ENCODE measurements at places on chromosomes 16 and 17.

GRCh38 chr16:17299790-17300189 lies 171.0 kb downstream of the XYLT1 start:
- DNase-seq, result no peak

GRCh38 chr17:77729587-77729986 lies 228.9 kb upstream of the TNRC6C start:
- DNase-seq, result no peak

DNA sequence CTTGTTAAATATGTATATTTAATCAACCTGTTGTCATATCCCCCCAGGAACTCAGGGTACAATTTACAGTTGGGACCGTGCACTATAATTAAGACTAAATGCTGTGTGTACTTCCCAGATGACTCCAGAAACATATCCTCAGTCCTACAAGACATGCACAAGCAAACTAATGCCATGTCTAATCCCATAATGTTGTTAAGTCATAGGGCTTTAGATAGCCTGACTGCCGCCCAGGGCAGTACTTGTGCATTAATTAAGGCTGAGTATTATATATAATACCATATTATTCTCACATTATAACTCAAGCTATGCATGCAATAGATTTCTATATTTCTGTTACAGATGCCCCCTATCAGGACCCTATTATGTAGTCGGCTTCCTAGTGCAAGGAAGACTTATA lies 20.1 kb upstream of the CPHXL start:
- DNase-seq, result no peak

DNA sequence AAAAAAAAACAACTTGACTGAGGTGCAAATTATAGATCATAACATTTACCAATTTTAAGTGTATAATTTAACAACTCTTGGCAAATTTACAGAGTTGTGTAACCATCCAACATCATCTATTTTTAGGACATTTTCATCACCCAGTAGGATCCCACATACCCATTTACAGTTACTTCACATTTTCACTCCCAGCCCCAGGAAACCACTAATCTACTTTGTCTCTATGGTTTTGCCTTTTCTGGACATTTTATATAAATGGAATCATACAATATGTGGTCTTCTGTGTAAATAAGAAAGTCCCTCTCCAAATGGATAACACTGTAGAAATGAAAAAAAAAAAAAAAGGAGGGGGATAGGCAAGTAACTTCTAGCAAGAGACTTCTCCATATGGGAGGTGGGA lies 26.1 kb upstream of the XYLT1 start:
- DNase-seq, result no peak

GRCh38 chr17:56532926-56533325 lies 60.6 kb upstream of the NOG start:
- no peak for DNase-seq

DNA sequence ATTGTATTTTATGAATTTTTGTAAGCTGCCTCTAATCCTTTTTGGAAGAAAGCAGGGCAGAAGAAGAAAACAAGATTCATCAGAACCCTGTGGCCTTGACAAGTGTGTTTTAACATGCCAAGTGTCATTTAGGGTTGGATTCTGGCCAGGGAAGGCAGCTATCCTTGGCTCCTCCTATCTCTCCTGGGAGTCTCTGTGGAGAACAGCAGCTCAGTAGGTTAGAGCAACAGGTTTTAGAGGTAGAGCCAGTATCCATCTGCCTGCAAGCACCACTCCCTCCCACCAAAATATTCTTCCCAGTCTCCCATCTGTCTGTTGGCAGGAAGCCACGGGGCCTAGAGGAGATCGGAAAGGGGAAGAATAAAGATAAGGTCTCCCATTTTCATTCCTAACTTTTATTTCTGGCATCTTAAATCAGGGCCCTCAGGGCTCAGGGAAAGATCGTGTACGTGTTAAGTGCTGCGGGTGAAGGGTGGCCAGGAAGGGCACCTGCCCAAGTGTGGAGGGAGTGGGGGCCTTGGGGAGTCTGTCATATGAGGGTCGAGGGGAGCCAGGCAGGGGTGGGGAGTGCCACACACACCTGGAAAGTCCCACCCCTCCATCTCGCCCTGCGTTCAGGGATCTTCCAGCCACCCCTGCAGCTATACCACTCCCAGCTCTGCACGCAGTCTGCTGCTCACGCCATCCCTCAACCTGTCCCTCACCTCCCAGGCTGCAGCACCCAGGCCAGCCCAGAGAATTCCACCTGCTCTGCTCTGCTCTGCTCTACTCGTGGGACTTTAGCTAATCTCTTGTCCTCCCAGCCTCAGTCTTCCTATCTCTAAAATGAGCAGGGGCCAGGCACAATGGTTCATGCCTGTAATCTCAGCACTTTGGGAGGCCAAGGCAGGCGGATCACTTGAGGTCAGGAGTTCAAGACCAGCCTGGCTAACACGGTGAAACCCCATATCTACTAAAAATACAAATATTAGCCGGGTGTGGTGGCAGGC lies 17.1 kb upstream of the CPSF4L start:
- DNase-seq, result no peak

GRCh38 chr17:48747445-48748363 lies 19.2 kb upstream of the HOXB13 start:
- DNase-seq, result no peak

GRCh38 chr17:38921756-38922411 lies 3.5 kb upstream of the LASP1NB start:
- no peak for DNase-seq

DNA sequence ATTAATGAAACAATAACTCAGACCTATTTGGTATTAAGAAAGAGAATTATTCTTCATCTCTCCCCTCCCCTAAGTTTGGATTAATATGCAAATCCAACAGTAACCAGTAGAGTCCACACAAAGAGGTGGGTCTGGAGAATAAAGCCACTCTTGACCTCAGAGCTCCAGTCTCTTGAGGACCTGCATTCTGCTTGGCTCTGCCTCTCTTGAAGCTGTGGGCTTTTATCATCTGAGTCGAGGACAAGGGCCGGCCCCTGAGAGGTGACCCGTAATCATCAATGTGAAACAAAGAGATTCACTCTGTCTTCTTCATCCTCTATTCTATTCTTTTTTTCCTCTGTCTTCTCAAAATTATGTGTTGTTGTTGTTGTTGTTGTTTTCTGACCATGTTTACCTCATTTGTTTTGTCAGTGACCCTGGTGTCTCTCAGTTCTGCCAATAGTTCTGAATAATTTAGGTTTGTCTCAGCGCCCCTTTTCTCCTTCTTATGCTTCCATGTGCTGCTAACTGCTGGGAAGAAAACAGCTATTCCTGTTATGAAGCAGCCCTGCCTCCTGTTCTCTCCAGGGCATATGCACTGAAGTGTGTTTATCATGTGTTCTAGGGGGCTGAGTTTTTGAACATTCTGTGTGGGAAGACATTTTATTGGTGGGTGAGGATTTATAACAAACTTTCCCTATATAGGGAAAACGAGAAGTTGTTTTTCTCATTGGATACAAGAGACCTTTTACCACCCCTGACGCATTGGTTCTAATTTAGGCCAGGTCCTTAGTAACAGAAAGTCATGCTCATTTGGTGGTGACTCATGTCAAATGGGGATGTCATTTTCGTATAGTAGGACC lies 135.8 kb downstream of the TRIM37 start:
- DNase-seq, result peak; percentile 36

DNA sequence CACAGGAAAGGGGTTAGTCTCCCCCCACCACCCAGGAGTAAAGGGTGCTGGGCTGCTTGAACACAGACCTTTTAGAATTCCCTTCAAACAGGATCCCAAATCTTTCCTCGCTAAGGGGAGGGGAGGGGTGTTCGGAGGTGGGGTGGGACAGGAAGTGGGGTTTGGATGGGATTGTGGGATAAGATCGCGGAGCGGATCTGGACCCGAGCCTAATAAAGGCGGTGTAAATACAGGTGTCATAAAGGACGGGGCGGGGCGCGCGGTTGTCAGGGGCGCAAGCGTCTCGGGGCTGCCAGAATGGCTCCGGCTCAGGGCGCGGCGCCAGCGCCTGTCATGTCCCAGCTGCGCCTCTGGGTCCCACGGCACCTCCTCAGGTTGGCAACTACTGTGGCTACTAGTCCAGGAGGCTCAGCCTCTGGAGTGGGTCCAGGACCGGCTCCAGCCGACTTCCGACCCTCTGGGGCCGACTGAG lies 59.8 kb upstream of the FBXO47 start:
- DNase-seq, result no peak

- DNase-seq, result peak; percentile 98
Measured at GRCh38 chr16:11105038-11105903, 150.7 kb downstream of the SOCS1 start.

- DNase-seq, result no peak
Measured at GRCh38 chr16:20259541-20259940, 67.8 kb downstream of the GP2 start.

DNA sequence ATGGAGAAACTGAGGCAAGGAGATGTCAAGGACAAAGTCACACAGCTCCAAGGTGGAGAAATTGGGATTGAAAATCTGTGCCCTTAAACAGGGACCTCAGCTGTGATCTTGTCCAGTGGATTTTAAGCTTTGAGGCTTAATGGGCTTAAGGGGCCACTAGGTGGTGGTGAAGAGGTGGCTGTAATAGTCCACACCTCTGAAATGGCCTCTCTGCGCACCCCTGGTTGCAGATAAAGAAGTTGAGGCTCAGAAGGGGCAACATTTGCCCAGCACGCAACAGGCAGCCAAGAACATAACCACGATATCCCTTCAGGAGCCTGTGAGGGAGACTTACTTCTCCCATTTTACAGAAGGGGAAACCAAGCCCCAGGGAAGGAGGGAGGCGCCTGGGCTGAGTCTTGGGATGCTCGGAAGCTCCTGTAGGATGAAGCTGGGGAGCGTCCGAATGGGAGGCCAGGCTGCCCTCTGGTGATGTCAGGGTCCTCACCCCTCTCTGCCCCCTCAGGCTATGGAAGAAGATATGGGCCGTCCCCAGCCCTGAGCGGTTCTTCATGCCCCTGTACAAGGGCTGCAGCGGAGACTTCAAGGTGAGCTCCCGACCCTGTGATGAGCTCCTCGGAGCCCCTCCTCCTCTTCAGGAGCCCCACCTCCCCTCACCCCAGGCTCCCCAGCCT lies 43.7 kb downstream of the IL21R start:
- DNase-seq, result no peak

DNA sequence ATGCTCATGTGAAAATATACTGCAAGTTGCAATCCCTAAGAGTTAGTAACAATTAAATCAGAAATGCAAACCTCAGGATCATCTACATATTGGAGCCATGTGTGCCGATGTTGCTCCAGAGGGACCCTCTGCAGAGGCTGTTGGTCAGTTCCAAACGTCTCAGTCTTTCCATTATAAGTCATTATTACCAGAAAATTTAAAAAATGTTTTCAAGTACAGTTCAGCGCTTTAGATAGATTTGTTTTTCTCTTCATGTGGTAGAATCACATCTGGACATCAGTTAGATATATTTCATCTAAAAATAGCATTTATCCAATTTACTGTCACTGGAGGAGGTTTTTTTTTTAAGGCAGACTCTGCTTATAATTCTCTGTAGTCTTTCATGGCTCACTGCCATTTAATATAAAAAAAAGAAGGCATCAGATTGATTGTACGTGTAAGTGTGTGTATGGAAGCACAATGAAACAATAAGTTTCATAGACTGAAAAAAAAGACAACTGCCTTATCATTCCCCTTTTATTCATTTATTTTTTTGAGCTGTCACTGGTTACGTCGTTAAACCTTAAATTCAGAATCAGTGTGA lies 46.1 kb upstream of the MARCHF10 start:
- DNase-seq, result no peak

GRCh38 chr17:64491994-64492393 lies 4.9 kb downstream of the POLG2 start:
- DNase-seq, result peak; percentile 47

DNA sequence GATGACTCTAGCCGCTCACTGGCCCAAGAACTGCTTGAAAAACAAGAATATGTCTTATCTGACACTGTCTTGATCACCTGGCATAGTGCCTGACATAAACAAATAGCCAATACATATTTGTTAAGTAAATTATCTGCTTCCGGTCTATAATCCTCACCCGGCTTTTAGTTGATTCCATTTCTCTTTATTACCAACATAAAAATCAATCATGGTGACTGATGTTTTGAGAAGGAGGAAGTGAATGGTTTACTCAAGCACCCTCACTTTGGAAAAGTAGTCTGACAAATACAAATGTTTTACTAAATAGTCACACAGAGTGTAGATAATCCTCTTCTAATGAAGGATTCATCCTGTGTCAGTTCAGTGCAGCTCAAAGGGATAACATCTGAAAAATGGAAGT lies 47.0 kb downstream of the SKAP1 start:
- DNase-seq, result no peak

DNA sequence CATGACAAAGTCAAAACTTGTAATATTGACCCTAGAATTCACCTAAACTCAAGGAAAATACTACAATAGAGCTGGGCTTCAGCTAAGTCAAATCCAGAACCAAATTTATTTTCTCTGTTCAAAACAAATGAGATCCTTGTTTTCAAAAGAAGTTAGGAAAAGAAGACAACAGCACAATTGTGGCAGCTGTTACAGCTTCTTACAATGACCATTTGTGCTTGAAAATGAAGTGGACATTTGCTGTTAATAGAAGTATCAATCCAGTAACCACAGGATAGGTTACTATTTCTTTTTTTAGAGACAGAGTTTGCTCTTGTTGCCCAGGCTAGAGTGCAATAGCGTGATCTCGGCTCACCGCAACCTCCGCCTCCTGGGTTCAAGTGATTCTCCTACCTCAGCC lies 44.4 kb downstream of the APPBP2 start:
- DNase-seq, result no peak

- no peak for DNase-seq
Measured at GRCh38 chr17:9286434-9286833, 265.1 kb downstream of the NTN1 start.

- DNase-seq, result no peak
Measured at GRCh38 chr17:8643855-8644506, 13.5 kb upstream of the MYH10 start.

- DNase-seq, result no peak
Measured at GRCh38 chr17:72344613-72345012, 223.8 kb downstream of the SOX9 start.

DNA sequence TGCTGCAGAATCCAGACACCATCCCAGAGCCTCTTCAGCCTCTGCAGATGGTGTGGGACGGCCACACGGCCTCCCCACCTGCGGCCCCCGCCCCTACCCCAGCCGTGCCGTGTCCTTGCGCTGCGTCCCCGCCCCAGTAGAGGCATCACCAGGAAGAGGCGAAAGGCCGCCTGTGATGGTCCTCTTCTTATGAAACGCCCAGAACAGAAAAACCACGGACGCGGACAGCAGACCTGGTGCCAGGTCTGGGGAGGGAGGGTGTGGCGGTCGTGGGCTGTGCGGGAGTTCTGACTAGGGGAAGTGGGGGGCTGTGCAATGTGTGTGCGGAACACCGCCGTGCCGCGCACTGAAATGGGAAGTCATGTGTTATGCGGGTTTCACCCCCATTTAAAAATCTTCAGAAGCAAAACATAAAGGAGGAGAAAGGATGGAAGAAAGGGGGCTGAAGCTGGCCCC lies 25.5 kb downstream of the ACSF3 start:
- DNase-seq, result no peak

GRCh38 chr16:24668481-24669061 lies 60.9 kb upstream of the TNRC6A start:
- DNase-seq, result peak; percentile 65

GRCh38 chr17:49890852-49891251 lies 43.0 kb upstream of the TAC4 start:
- no peak for DNase-seq

- DNase-seq, result no peak
Measured at GRCh38 chr16:62678796-62679195, 642.6 kb upstream of the CDH8 start.

Measured in IMR-90 (cell line).